ENCODE measurements at places on chromosomes 1 and 21. TPM values are rescaled to one million over a fixed set of nuclear protein-coding genes. Genes with fewer than 3 reads are reported as not detected.

Gene KRTAP19-1
- not detected for total RNA-seq

Gene FMN2
- 150 TPM for total RNA-seq

Gene OR2L3
- total RNA-seq = 0.15 TPM

Gene OR10J1
- total RNA-seq = not detected

Gene CD53
- not detected for total RNA-seq

Gene KRTAP12-2
- not detected for total RNA-seq

GRCh38 chr1:227166559-227166958, 151.7 kb downstream of the CDC42BPA start:
- H3K36me3 ChIP-seq = no peaks in the 10 kb centered on the region
- H3K27me3 ChIP-seq = no peaks in the 10 kb centered on the region
- no peak overlapping the region for H3K4me3 ChIP-seq
- H3K4me1 ChIP-seq = peaks cover 2% of the 10 kb centered on the region
- no peak for DNase-seq

- H3K27ac ChIP-seq = no peak overlapping the region
- H3K4me3 ChIP-seq = no peak overlapping the region
- no peaks in the 10 kb centered on the region for H3K4me1 ChIP-seq
These were observed 82.1 kb upstream of the ARHGEF16 start for GRCh38 chr1:3372317-3372716.

GRCh38 chr1:93519199-93519829, 71.4 kb downstream of the FNBP1L start:
- peaks cover 20% of the 10 kb centered on the region for H3K4me1 ChIP-seq
- peak overlapping the region; percentile 30 for H3K27ac ChIP-seq
- H3K4me3 ChIP-seq = no peak overlapping the region

DNA sequence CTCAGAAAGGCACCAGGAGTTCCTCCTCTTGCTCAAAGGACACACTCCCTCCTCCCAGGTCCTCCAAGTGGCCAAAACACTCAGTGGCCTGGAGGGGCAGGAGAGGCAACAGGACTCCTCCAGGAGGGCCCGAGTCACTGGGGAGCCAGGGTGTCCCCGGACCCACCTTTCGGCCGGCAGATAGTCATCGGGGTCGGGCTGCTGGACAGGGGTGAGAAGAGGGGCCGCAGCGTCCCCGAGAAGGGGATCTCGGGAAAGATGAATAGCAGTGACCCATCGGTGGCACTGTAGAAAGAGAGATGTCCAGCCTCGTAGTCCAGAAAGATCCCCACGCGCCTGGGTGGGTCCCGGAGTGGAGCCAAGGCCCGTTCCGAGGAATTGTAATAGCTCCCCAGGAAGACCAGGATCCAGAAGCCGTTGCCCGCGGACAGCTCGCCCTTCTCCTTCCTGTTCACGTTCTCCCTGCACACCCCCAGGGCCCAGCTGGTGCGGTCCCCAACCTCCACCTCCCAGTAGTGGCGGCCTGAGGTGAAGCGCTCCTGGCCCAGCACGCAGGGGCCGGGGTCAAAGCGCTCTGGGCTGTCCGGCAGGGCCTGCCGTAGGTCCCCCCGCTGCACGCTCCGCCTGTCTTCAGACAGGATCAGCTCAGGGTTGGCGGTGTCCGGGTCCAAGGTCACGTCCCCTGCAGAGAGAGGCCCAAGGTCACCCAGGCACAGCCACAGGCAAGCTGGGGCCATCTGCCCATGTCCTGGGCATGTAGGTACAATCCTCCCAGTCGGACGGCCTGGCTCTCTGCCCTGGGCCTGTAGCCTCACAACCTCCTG, 11.9 kb downstream of the TRIM11 start:
- peaks cover 6% of the 10 kb centered on the region for H3K27me3 ChIP-seq
- no peak overlapping the region for H3K27ac ChIP-seq
- H3K4me1 ChIP-seq = no peaks in the 10 kb centered on the region
- H3K4me3 ChIP-seq = no peak overlapping the region
- no peak for DNase-seq

GRCh38 chr21:45412909-45413611, 8.1 kb downstream of the COL18A1 start:
- H3K36me3 ChIP-seq = no peaks in the 10 kb centered on the region
- no peak overlapping the region for H3K4me3 ChIP-seq
- no peak overlapping the region for H3K27ac ChIP-seq
- H3K4me1 ChIP-seq = peaks cover 5% of the 10 kb centered on the region
- peaks cover 3% of the 10 kb centered on the region for H3K27me3 ChIP-seq
- peak; percentile 17 for DNase-seq

DNA sequence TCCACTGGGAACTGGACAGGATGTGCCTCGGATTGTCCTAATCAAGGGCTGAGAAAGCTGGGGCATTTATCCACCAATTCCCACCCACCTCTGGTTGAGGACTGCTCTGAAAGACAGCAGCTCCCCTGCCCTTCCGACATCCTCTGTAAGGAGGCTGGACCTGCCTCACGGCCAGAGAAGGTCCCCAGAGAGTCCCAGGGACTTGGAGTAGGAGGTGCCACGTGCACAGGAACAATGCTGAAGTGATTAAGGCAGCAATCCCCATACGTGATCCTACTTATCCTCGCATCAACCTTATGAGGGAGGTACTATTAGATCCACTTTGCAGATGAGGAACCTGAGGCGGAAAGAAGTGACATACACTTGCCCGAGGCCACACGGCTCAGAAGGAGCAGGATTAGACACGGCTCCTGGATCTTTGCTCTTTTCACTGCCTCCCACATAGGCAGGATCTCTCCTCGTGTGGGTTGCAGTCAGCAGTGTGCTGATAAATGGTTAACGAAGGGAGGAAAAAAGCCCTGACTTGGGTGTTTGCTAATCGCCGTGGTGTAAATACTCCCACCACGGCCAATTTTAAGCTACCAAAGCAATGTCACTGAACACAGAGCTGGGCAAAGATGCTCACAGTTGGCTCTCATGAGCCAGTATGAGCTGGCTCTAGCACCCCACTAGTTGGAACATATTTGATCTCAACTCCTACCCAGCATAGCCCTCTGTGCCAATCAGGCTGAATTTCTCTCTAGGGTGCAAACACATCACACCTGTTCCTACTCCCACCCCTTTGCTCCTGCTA, 18.6 kb upstream of the LDLRAP1 start:
- H3K4me1 ChIP-seq = peaks cover 14% of the 10 kb centered on the region
- no peak overlapping the region for H3K27ac ChIP-seq
- peaks cover 4% of the 10 kb centered on the region for H3K27me3 ChIP-seq
- no peak overlapping the region for H3K4me3 ChIP-seq
- no peak for DNase-seq

DNA sequence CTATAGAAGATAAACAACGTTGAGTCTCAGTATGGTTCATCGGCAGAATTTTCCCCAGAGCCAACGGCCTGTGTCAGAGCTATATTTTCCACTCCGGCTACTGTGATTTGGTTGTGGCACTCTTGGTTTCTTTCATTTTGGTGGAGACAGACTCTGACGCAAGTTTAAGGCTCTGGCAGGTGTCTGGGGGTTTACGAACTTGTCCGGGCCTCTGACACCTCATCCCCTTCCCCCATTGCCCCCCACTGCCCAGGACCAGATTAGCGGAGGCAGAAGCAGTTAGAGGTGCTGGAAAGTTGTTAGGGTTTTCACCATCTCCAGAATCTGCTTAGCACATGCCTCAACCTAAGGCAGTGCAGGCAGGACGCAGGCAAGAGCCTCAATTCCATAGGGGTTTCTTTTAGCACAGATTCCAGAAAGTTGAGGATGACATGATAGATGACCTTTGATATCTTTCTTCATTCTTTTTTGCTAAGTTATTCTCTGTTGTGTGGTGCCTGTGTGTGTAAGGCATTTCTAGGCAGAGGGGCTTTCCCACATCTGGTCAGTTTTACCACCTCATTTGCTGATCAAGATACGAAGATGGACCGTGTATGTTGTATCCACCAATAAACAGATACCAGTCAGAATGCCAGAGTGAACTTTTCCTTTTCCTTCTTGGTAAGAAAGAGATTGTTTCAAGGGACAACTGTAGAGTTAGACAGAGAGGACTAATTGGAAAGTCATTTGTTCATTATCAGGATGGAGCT, 18.4 kb upstream of the IL10 start:
- no peaks in the 10 kb centered on the region for H3K36me3 ChIP-seq
- peaks cover 3% of the 10 kb centered on the region for H3K27me3 ChIP-seq
- no peak overlapping the region for H3K27ac ChIP-seq
- no peak for DNase-seq
- H3K4me1 ChIP-seq = no peaks in the 10 kb centered on the region
- H3K4me3 ChIP-seq = no peak overlapping the region

GRCh38 chr1:70038025-70038424, 167.4 kb downstream of the LRRC40 start:
- H3K27me3 ChIP-seq = peaks cover 2% of the 10 kb centered on the region
- no peaks in the 10 kb centered on the region for H3K4me1 ChIP-seq
- no peak for DNase-seq
- H3K4me3 ChIP-seq = no peak overlapping the region

GRCh38 chr1:1005774-1006304, 5.9 kb upstream of the HES4 start:
- H3K27me3 ChIP-seq = peaks cover 13% of the 10 kb centered on the region
- H3K36me3 ChIP-seq = no peaks in the 10 kb centered on the region
- peaks cover 18% of the 10 kb centered on the region for H3K4me1 ChIP-seq
- no peak overlapping the region for H3K27ac ChIP-seq
- DNase-seq = no peak
- peak overlapping the region; percentile 58 for H3K4me3 ChIP-seq

- H3K27me3 ChIP-seq = peaks cover 11% of the 10 kb centered on the region
- no peak overlapping the region for H3K27ac ChIP-seq
- no peak for DNase-seq
- no peaks in the 10 kb centered on the region for H3K4me1 ChIP-seq
- H3K4me3 ChIP-seq = no peak overlapping the region
- no peaks in the 10 kb centered on the region for H3K36me3 ChIP-seq
These were observed 1.3 kb upstream of the NECTIN4 start for GRCh38 chr1:161090617-161091016.

GRCh38 chr1:182098301-182098700, 36.8 kb upstream of the ZNF648 start:
- no peak overlapping the region for H3K27ac ChIP-seq
- H3K4me3 ChIP-seq = no peak overlapping the region
- no peaks in the 10 kb centered on the region for H3K27me3 ChIP-seq
- peaks cover 4% of the 10 kb centered on the region for H3K36me3 ChIP-seq

DNA sequence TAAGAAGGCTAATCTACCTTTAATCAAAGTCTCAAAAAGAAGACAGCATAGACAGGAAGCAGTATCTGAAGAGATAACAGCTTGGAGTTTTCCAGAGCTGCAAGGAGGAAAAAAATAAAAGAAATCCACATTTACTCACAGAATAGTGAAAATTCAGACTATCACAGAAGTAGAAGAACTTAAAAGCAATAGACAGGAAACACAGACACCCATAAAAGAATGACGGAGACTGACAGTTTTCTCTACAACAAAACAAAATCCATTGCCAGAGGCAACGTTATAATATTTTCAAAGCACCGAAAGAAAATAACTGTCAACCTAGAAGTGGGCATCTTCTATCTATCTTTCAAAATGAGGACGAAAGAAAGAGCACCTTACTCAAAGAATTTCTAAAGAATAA, 104.4 kb downstream of the DMRTB1 start:
- no peak overlapping the region for H3K4me3 ChIP-seq
- H3K36me3 ChIP-seq = peaks cover 14% of the 10 kb centered on the region
- peaks cover 9% of the 10 kb centered on the region for H3K4me1 ChIP-seq
- DNase-seq = no peak
- no peak overlapping the region for H3K27ac ChIP-seq

- H3K27ac ChIP-seq = no peak overlapping the region
- H3K36me3 ChIP-seq = no peaks in the 10 kb centered on the region
- no peaks in the 10 kb centered on the region for H3K27me3 ChIP-seq
These were observed 84.1 kb downstream of the GPR88 start for GRCh38 chr1:100622037-100622436.

- peaks cover 32% of the 10 kb centered on the region for H3K4me1 ChIP-seq
- H3K27me3 ChIP-seq = no peaks in the 10 kb centered on the region
- no peak overlapping the region for H3K27ac ChIP-seq
These were observed 88.2 kb downstream of the NFIA start for GRCh38 chr1:61170328-61171238.

- no peak overlapping the region for H3K27ac ChIP-seq
- no peak for DNase-seq
- H3K4me1 ChIP-seq = peaks cover 14% of the 10 kb centered on the region
- no peaks in the 10 kb centered on the region for H3K27me3 ChIP-seq
These were observed 53.6 kb downstream of the GLUL start for GRCh38 chr1:182337736-182338571.

GRCh38 chr1:214603819-214604252, 841 bp downstream of the CENPF start:
- no peaks in the 10 kb centered on the region for H3K36me3 ChIP-seq
- H3K4me3 ChIP-seq = peak overlapping the region; percentile 93
- peaks cover 6% of the 10 kb centered on the region for H3K4me1 ChIP-seq
- peak overlapping the region; percentile 48 for H3K27ac ChIP-seq

DNA sequence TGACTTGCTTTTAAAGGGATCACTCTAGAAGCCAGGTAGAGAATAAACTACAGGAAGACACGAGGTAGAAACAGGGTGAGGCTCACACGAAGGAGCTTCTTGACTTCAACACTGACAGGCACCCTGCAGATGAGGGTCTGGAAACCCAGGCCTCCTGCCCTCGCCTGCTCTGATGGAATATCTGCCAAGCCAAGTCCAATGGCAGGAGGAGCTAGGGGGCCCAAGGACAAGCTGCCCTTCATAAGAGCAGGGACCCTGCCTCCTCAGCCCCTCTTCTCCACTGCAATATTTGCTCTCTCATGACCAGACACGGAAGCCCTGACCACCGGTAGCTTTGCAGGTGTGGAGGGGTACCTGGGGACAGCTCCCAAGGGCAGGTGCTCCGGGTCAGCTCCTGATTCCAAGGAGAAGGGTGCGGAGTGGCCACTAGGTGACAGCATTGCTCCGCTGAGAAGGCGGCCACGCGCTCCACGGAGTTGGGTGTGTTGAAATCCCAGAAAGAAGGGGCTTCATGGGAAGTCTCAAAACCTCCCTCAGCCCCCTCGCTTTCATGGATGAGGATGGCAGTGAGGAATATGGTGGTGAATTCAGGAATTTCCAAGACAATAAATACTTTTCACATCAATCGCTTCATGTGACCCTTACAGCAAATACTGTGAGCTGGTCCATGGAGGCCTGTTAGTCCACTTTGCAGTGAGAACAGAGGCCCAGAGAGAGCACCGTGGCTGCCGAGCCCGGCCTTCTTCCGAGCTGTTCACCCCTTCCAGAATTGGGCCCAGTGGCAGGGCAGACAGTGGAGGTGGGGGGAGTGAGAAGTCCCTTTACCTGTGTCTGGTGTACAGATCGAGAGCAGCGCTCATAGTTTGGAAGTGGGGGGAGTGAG, 33.2 kb upstream of the PAX7 start:
- DNase-seq = peak; percentile 84
- no peaks in the 10 kb centered on the region for H3K36me3 ChIP-seq
- H3K27me3 ChIP-seq = peaks cover 5% of the 10 kb centered on the region
- no peaks in the 10 kb centered on the region for H3K4me1 ChIP-seq

GRCh38 chr1:245687152-245687635, 532.4 kb downstream of the KIF26B start:
- no peak overlapping the region for H3K27ac ChIP-seq
- DNase-seq = no peak
- no peak overlapping the region for H3K4me3 ChIP-seq
- no peaks in the 10 kb centered on the region for H3K27me3 ChIP-seq
- H3K36me3 ChIP-seq = no peaks in the 10 kb centered on the region

GRCh38 chr1:11731691-11732283, 4.1 kb upstream of the AGTRAP start:
- H3K36me3 ChIP-seq = no peaks in the 10 kb centered on the region
- peak overlapping the region; percentile 55 for H3K4me3 ChIP-seq
- peaks cover 11% of the 10 kb centered on the region for H3K27me3 ChIP-seq
- H3K4me1 ChIP-seq = peaks cover 6% of the 10 kb centered on the region
- peak; percentile 67 for DNase-seq

All from glutamatergic neuron (in vitro differentiated cells).